CD4-positive, alpha-beta T cell treated with Interleukin-2 at 100 ng/mL for 4 hours (primary cell): ENCODE measurements at places on chromosomes 12 and 14.

DNA sequence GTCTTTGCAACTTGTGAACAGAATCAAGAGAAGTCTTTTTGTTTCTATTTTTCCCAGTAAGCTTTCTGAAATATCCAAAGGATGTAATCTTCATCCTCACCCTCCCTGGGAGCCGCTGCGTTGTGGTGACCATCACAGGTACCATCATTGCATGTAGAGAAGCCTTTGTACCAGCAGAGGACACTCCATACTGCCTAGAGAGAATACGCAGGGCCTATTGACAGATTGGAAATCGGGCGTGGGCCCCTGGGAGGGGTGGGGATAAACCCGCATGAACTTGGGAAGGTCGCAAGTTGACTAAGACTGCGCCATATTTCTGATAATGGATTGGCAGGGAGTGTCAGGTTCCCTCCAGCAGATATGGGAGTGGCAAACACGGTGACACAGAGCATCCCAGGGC is 12.7 kb downstream of the KRT1 start:
- no peak for DNase-seq

- DNase-seq: no peak
Observed at GRCh38 chr12:26319511-26319910, 124.1 kb downstream of the SSPN start.

DNA sequence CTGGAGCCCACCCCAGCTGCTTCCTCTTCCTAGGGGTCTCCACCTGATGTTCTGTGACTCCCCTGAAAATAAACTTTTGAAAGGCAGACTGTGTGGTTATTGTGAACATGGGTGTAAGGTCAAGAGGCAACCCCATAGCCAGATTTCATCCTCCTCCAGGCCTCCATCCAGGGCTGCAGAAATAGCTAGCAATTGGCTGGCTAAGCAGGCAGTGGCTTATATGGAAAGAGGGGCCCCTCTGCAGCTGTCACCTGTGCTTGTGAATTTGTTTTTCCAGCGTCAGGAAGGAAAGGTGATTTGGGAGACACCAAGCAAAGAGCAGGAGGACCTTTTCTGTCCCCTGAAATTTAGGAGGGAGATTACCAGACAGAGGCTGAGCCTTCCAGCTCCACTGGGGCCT is 55.8 kb downstream of the ZFP36L1 start:
- no peak for DNase-seq

DNA sequence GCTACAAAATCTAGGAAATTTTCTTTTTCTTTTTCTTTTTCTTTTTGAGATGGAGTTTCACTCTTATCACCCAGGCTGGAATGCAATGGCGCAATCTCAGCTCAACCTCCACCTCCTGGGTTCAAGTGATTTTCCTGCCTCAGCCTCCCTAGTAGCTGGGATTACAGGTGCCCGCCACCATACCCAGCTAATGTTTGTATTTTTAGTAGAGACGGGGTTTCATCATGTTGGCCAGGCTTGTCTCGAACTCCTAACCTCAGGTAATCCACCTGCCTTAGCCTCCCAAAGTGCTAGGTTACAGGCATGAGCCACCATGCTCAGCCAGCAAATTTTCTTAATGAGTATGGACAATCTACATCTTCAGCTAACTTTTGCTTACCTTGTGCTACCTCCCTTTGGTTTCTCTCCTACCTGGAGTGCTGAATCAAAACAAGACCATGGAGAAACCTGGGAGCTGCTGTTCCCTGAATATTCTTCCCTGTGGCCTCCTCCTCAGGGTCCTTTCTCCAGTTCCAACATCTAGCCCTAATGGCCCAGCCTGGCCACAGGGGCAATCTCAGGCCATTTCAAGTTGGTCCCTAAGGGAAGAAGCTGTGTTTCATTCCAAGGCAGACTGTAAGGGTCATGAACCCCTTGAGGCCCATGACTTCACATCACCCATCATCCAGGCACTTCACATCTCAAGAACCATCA is 74.6 kb upstream of the EGLN3 start:
- no peak for DNase-seq

DNA sequence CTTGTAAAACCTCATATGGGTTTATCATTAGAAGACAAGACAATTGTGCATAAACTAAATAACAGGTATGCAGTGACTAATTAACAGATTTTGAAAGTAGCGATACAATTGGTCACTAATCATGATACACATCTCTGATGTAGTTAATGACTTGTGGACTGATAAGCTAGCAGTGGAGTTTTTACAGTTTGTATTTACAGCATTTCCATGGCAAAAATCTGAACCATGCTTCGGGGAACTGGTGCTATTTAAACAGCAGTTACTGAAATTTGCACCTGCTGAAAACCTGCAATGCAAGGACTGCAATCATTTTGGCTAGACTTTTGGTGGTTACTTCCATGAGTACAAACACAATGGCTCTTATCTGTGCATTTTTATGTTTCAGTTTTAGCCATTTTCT is 471.2 kb downstream of the RERGL start:
- DNase-seq: no peak

DNA sequence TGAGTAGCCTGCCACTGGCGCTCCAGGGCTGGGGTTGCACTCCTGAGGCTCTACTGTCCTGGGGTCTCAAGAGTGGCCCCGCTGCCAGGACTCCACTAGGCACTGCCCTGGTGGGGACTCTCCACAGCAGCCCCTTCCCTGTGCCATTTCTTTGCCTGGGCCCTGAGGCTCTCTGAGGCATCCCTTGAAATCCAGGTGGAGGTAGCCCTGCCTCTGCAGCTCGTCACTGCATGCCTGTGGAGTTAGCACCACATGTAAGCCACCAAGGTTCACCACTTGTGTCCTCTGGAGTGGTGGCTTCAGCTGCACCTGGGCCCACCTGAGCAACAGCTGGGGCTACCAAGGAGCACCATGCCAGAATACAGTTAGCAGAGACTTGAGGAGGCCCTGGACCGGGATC is 39.9 kb upstream of the BATF start:
- DNase-seq: no peak

GRCh38 chr12:48556631-48557030 is 13.2 kb downstream of the LALBA start:
- no peak for DNase-seq

DNA sequence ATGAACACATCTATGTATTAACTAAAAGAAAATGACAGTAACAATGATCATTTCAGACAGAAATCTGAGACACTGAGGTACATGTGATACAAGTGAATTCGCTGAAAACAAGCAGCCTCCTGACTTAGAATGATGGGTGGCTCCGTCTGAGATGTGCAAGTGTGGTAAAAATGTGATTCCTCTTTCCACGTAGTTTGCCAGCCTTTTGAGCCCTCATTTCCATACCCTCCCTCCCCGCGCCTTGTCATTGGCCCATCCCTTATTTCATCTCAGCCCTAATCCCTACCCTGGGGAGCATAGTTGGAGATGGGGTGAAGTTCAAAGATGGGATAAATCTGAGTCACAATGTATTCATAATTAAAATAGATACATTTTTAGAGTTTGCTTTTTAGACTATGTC is 107.8 kb downstream of the BMP4 start:
- DNase-seq: no peak

DNA sequence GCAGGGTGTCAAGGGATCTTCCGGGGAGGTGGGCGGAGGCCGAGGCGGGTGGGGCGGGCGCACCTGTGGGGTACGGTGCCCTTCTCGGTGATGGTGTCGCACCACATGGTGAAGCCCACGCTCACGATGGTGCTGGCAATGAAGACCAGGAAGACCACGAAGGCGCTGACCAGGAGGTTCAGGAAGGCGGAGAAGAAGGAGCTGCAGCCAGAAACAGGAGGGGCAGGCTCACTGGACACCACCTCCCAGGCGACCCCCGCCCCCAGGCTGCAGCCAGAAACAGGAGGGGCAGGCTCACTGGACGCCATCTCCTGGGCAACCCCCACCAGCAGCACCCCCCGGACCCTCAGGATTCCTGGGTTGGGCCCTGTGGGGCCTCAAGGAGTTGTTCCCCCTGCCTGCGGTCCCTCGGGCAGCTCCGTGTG is 7.6 kb downstream of the TMEM179 start:
- DNase-seq: no peak

GRCh38 chr12:45718306-45718705 is 11.2 kb upstream of the ARID2 start:
- no peak for DNase-seq

DNA sequence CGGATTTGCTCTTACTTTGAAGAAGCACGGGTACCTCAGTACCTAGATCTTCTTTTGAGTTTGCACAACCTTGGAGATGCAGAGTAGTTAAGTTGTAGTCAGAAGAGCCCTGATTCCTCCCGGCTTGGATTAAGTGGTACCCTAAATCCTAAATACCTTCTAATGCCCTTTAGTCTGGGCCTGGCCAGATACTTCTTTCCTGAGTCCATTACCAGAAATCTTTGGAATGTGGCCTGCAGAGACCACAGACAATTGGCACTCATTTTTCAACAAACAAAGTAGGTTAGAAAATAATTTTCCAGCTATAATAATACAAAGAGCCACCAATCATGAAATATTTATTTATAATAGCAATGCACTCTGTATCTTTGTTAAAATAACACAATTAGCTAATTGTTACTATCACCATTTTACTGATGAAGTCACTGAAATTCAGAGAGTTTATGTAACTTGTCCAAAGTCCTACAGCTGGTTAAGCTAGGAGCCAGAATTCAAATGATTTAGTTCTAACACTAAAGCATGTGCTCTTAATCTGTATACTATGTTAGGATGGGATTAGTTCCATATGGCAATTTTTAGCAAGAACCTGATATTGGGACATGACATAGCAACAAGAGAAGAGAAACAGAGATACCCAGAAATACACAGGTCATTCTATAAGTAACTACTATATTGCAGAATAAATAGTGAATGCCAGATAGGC is 132.1 kb upstream of the PDZRN4 start:
- no peak for DNase-seq

DNA sequence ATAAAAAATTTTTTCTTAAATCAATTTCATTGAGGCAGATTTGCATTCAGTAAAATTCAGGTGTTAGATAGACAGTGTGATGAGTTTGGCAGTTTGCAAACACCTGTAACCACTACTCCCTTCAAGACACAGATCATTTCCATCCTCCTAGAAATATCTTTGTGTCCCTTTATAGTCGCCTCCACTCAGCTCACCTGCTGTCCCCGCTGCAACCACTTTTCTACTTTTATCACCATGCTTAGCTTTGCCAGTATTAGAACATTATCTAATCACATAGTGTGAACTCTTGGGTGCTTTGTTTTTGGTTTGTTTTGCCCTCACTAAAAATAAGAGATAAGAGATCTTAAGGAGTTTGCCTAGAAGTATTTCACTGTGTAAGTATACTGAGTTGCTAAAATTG is 73.8 kb downstream of the DERA start:
- DNase-seq: no peak

GRCh38 chr12:122216445-122216844 is 9.4 kb downstream of the DIABLO start:
- DNase-seq: no peak
